Renal cortical epithelial cell (primary cell): ENCODE measurements at places on chromosomes 1 and 21. TPM values are rescaled to one million over a fixed set of nuclear protein-coding genes. Genes with fewer than 3 reads are reported as not detected.

The KRTAP7-1 gene
- not detected in 2 replicates for total RNA-seq

The PPM1J gene
- total RNA-seq: 2.5 and 2.6 TPM in 2 replicates

The DISP3 gene
- total RNA-seq: under 0.01 TPM in 1 of 2 replicates, not detected in the other

The CRP gene
- total RNA-seq: not detected in 2 replicates

The RHBDL2 gene
- 1.8 and 2.6 TPM in 2 replicates for total RNA-seq

The S100A16 gene
- 406 and 1,037 TPM in 2 replicates for total RNA-seq

The MEX3A gene
- total RNA-seq: 5.0 and 7.1 TPM in 2 replicates

The DDR2 gene
- total RNA-seq: 1.2 and 1.7 TPM in 2 replicates

- peak; percentile 31 for DNase-seq
Observed at GRCh38 chr1:94805912-94806311, 14.2 kb upstream of the SLC44A3 start.

DNA sequence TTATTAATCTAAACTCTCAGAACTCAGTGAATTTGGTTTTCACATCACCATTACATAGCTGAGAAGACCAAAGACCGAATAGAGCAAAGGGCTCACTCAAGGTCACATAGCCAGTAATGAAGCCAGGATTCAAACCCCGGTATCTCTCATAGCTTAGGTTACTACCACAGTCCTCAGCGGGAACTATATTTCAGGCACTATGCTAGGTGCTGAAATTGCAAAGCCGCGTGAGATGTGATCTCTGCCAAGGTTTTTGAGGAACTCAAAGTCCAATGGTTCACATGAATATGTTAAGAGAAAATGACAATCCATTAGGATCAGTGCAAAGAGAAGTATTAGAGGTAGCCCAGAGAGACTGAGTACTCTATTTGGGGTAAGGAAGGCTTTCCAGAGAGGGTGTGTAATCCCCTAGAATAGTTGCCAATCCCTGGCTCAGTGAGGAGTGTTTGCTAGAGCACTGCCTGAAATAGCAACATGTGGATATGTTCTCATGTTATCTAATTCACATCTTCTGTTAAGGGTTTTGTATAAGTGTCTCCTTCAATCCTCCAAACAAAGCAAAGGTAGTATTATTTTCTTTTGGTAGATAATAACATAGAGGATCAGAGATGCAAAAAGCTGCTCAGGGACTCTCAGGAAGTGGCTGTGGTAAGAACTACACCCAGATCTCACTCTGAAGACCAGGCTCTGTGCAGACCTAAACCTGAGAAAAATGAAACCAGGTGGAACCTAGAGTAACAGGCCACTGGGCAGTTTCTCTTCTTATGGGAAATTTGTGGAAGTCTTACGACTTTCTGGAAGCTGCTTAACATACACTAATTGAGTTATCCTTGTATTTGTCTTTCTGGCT lies 93.1 kb upstream of the C8B start:
- DNase-seq: no peak

DNA sequence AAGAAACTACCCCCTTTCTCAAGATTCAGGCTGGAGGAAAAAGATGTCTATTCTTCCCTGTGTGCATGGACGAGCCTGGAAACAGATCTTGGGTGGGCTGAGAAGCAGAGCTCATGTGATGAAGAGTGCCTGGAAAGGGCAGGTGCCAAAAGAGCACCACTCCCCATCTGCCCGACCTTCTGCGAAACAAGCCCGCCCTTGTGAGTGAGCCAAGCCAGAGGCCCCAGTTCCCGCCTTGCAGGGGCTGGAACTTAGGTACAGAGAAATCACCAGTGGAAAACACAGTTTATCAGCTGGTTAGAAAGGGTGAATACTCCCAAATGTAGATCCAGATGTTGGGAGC lies 26.7 kb upstream of the A3GALT2 start:
- DNase-seq: no peak

DNA sequence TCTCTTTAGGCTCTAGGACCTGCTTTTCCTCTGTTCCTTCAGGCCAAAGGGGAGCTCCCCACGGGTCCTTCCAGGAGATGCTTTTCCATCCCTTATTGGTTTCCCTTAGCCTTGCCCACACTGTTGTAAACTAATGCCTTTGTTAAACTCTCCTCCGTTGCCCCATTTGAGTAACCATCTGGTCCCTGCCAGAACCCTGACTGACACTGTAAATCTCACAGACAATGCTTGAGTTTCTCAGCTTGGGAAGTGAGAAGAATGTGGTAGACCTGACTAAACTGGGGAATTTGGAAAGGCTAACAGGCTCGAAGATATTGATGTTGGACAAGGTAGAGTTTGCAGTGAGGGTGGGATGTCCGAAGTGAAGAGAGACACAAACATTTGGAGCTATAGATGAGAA lies 11.4 kb downstream of the AKNAD1 start:
- DNase-seq: no peak

DNA sequence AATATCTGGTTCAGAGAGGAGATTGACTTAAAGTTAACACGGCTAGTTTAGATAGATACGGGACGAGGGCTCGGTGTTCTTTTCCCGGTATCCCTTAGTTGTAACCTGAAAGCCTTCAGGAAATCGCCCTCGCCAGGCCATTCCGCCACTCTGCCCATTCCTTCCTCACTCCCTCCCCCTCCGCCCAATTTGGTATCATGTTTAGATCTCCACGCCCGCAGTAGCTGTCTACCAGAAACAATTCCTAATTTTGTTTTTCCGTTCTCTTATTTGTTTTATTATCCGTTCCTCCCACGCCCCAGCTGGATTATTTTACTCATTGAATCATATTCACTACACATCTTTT lies 685 bp upstream of the VAMP4 start:
- no peak for DNase-seq

GRCh38 chr1:177309880-177310279 lies 139.1 kb downstream of the BRINP2 start:
- DNase-seq: no peak

GRCh38 chr1:23727362-23727811 lies 15.9 kb upstream of the ELOA start:
- DNase-seq: no peak

DNA sequence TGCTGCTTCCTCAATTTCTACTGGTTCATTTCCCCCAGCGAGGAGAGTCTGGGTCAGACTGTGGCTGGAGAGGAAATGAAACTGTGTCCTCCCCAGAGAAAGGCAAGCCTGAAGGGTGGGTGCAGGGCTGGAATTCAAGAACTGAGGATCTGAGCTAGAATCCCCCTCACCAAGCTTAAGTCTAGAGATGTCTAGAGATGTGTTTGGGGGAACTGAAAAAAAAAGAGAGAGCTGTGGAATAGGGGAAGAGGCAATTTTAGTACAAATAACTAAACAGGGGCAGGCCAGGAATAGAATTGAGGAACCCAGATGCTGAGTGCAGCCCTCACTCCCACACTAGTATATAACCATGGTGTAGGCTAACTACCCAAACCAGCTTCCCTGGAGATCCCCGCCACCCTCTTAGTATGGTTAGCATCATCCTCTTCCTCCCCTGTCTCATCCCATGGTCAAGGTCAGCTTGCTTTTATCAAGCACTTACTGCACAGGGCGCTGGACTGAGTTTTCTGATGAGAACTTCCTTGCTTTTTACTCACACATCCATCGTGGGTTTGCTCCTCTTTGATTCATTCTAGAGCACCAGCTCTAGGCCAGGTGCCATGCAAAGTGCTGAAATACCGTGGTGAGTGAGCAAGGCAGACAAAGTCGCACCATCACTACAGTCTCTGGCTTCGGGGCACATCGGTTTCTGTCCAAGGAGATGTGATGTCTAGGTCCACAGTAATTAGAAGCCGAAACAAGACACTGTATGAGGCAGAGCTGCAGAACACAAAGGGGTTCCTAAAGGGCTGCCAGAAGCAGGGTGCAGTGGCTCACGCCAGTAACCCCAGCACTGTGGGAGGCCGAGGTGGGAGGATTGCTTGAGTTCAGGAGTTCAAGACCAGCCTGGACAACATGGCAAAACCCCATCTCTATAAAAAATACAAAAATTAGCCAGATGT lies 112.9 kb upstream of the IPO9 start:
- no peak for DNase-seq
